ENCODE measurements at places on chromosomes 3 and 15. TPM values are rescaled to one million over a fixed set of nuclear protein-coding genes. Genes with fewer than 3 reads are reported as not detected.

- no peak for DNase-seq
Observed at GRCh38 chr3:79986338-79986737, 218.5 kb upstream of the ROBO1 start.

DNA sequence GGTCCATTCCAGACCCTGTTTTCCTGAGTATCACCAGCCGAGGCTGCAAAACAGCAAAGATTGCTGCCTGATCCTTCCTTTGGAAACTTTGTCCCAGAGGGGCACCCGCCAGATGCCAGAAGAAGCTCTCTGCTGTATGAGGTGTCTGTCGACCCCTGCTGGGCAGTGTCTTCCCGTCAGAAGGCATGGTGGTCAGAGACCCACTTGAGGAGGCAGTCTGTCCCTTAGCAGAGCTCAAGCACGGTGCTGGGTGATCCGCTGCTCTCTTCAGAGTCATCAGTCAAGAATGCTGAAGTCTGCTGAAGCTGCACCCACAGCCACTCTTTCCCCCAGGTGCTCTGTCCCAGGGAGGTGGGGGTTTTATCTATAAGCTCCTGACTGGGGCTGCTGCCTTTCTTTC is 1121.2 kb downstream of the NSUN3 start:
- DNase-seq: no peak

GRCh38 chr3:158264894-158265293 is 155.0 kb downstream of the RSRC1 start:
- no peak for DNase-seq

DNA sequence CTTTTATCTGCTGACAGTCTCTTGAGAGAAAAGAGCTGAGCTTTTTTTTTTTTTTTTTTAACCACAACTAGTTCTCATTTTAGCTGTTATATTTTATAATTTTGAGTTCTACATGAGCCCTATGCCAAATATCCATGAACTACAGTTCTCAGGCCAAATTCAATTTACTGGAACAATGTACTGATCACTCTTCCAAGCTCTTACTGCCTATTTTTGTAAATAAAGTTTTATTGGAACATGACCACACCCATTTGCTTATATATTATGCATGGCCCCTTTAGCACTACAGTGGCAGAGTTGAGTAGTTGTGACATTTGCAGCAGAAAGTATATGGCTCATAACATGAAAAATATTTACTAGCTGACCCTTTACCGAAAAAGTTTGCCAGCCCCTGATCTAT is 129.2 kb upstream of the SKOR1 start:
- no peak for DNase-seq

- DNase-seq: no peak
Observed at GRCh38 chr15:85760049-85760448, 34.7 kb downstream of the KLHL25 start.

- no peak for DNase-seq
Observed at GRCh38 chr3:185058796-185059195, 94.1 kb downstream of the C3orf70 start.

- DNase-seq: no peak
Observed at GRCh38 chr3:183430325-183430957, 2.0 kb upstream of the MCF2L2 start.

GRCh38 chr3:148203297-148204010 is 494.2 kb upstream of the AGTR1 start:
- peak; percentile 5 for DNase-seq

DNA sequence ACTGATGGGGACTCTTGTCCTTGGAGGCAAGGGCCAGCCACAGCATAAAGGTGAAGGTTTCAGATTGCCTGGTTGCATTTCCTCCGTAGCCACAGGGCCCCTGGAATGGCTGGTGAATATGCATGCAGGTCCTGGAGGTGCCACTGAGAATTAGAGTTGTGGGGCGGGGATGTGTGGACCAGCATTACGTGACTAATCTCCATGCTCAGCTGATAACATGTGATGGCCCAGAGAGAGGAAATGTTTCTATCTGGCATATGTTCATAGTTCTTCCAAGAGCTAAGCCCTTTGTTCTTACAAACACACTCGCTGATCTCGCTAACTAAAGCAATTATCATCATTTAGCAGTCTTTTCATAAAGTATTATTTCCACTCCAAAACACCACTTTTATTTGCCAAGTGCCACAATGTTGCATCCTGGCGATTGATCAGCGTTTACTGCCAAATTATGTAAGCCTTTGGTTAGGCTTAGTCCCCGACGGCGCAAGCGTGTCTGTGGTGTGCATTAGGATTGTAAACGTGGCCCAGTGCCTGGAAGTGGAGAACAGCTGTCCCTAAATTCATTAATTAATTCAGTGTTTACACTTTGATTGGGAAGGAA is 55.9 kb downstream of the CGNL1 start:
- DNase-seq: no peak

DNA sequence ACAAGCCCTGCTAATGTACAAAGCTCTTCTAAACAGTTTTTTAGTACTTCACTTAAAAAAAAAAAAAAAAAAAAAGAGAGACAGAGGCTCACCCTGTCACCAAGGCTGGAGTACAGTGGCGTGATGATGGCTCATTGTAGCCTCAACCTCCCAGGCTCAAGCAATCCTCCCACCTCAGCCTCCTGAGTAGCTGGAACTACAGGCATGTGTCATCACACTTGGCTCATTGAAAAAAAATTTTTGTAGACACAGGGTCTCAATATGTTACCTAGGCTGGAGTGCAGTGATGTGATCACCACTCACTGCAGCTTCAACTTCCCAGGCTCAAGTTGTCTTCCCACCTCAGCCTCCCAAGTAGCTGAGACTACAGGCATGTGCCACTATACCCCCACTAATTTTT is 47.6 kb upstream of the HEG1 start:
- no peak for DNase-seq

DNA sequence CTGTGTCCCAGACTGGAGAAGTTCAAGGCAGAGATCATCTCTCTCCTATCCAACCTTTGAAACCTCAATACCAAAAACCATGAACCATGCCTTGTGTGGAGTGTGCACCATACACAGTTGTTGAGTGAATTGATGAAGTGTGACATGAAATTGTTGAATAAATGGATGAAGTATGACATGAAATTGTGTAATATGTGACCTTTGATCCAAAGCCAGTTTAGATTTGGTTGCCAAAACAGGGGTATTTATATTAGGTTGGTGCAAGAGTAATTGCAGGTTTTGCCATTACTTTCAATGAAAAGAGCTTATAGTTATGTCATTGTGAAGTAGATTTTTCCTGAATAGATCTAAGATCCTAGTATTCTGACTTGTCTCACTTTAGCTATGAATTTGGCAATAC is 3.1 kb upstream of the MAGI1 start:
- DNase-seq: no peak

GRCh38 chr15:22939051-22939450 is 41.1 kb downstream of the CYFIP1 start:
- no peak for DNase-seq

GRCh38 chr15:86741917-86742316 is 662.2 kb downstream of the AGBL1 start:
- no peak for DNase-seq

Gene TBC1D21
- total RNA-seq: not detected

Gene POPDC2
- total RNA-seq: under 0.01 TPM

Gene SLC15A2
- 0.18 TPM for total RNA-seq

Gene HRH1
- total RNA-seq: 13.1 TPM

Gene WDR49
- not detected for total RNA-seq

Gene ZIC1
- not detected for total RNA-seq

All from IMR-90 (cell line).